ELR (cell line): ENCODE measurements at places on chromosomes 3 and 15.

GRCh38 chr3:169771497-169772304 lies 1.5 kb upstream of the MYNN start:
- DNase-seq, result peak; percentile 87

DNA sequence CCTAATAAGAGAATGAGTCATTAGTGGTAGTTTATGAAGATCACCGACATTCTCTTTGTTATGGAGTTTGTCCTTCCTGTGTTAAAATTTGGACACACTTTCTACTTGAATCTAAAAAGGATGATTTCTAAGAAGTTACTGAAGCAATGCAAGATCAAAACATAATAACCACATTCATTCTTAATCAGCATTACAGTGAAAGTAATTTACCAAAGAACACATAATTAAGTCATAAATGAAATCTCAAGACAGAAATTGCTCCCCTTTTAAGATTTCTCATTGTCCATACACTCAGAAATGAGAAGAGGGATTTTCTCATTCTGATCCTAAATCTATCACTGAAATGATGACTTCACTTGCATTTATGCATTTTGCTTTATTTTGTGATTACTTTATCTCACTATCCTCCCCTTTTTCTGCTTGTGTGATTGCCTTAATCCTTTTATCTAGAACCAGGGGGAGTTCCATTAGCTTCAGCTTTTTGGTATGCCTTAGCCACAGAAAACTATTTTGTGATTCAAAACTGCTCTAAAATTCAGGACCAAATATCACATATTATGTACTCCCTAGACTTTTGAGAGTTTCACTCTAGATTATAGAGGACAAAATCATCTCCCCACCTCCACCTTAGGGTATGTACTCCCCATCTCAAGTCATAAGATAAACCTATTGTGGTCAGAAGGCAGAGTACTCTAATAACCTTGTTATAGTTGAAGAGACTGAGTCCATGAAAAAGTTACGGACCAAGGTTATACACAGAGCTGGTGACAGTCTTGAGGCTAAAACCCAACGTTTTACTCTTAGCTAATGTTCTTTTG lies 817.6 kb upstream of the CFAP20DC start:
- DNase-seq, result no peak

DNA sequence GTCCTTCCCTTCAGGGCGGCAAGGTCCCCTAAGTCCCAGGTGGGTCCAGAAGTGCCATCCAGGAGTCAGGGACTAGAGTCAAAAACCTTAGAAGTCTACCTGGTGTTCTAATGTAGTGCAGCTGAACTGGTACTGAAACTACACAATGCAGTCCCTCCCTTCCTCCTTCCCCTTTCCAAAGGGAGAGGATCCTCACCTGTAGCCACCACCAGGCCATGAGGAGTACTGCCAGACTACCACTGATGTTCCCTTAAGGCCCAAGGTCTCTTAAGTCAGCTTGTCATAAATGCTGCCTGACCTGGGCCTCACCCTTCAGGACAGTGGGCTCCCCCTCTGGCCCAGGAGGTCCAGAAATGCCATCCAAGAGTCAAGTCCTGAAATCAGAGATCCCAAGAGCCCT lies 98.9 kb downstream of the ULK4 start:
- peak; percentile 14 for DNase-seq

- DNase-seq, result no peak
Measured at GRCh38 chr3:178482981-178483380, 53.3 kb upstream of the KCNMB2 start.

GRCh38 chr15:39543651-39544050 lies 37.2 kb upstream of the THBS1 start:
- DNase-seq, result no peak

DNA sequence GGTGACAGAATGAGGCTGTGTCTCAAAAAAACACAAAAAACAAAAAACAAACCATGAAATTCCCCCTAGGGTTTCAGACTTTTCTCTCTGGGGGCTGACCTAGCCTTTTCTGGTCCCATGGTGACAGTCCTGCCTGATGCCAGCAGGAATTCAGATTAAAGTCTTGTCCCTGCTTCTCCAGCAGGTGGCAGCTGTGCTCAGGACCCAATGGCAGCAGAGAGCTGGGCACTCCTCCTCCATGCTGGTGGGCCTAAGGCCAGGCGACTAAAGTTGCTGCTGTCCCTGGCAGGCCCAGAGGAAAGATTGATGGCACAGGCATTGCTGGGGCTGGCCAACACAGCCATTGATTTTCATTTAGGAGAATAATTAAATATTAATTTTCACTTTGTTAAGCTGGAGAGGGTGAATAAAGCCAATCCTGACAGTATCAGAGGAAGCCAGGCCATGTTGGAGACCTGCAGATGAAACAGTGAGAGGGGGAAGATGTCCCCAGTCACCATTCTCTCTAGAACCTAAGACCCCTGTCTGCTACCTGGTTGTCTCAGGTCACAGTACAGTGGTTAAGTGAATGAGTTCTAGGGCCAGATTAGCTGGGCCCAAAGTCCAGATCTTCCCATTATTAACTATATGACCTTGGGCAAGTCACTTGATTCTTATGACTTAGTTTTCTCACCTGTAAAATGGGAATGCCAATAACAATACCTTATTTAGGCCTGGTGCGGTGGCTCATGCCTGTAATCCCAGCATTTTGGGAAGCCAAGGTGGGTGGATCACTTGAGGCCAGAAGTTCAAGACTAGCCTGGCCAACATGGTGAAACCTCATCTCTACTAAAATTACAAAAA lies 7.1 kb downstream of the CELF6 start:
- DNase-seq, result peak; percentile 78

GRCh38 chr3:119681279-119681678 lies 4.1 kb upstream of the COX17 start:
- peak; percentile 59 for DNase-seq

DNA sequence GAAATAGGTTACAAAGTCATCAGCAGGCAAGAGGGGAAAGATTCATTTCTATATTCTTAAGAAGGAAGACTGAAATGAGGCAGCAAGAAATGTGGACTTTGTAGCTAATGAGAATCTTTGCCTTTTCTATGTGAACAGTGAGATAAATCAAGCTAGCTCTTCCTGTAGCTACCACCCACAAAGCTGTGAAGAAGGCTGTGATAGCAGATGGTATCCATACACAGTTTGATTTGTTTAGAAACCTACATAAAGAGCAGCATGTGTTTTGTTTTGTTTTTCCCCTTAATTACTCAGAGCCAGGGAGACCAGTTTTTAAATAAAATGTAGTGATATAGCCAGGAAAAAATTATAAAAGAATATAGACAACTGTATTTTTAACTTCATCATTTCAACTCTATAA lies 45.5 kb downstream of the TEX9 start:
- DNase-seq, result no peak

- DNase-seq, result no peak
Measured at GRCh38 chr3:59998058-59998457, 948.2 kb upstream of the CFAP20DC start.

DNA sequence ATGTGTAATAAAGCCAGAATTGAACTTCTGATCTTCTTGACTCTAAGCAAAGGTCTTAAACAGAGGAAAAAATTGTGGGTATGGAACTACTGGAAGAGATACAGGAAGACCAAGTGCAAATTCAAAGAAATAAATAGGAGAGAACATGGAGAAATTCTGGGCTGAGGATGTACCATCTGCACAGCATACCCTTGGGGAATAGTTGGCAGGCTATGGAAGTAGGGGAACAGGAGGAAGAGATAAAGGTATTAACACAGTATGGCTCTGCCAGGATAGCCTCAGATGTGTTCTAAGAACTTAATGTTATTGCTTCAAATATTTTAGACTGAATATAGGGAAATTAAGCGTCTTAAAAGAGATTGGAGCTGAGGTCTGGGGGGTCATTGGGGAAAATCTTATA lies 485.4 kb downstream of the CNTN3 start:
- no peak for DNase-seq
